Activated naive CD8-positive, alpha-beta T cell treated with anti-CD3 and anti-CD28 coated beads, Interleukin-2, amount 10 ng/mL, durations not matched to agents 7 days and 5 days (primary cell): ENCODE measurements at places on chromosomes 2 and 18. TPM values are rescaled to one million over a fixed set of nuclear protein-coding genes. Genes with fewer than 3 reads are reported as not detected.

DNA sequence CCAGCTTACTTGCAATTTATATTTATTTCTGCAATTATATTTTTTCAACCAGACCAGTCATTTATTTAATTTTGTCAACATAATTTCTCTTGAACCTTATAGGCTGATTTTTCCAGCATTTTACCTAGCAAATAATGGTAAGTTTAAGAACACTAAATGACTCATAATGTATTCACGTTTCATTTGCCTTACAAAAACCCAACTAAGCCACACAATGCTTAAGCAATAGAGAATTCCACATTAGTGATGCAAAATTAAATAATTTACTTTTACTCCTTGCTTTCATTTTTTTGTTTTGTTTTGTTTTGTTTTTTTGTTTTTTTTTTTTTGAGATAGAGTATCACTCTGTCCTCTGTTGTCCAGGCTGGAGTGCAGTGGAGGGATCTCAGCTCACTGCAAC lies 110.4 kb upstream of the VRK2 start:
- H3K36me3 ChIP-seq, result peaks cover 1% of the 10 kb centered on the region
- H3K4me1 ChIP-seq, result no peaks in the 10 kb centered on the region
- no peak overlapping the region for H3K4me3 ChIP-seq
- H3K27me3 ChIP-seq, result no peaks in the 10 kb centered on the region

GRCh38 chr18:10497206-10497749 lies 28.5 kb upstream of the NAPG start:
- DNase-seq, result no peak
- H3K4me1 ChIP-seq, result peaks cover 9% of the 10 kb centered on the region
- peaks cover 16% of the 10 kb centered on the region for H3K27me3 ChIP-seq
- no peak overlapping the region for H3K4me3 ChIP-seq
- H3K27ac ChIP-seq, result no peak overlapping the region

- no peaks in the 10 kb centered on the region for H3K36me3 ChIP-seq
- no peak for DNase-seq
- H3K27ac ChIP-seq, result no peak overlapping the region
- no peaks in the 10 kb centered on the region for H3K4me1 ChIP-seq
Observed at GRCh38 chr2:144770616-144771230, 250.8 kb upstream of the ZEB2 start.

- no peak overlapping the region for H3K27ac ChIP-seq
- DNase-seq, result no peak
- no peaks in the 10 kb centered on the region for H3K36me3 ChIP-seq
- H3K27me3 ChIP-seq, result peaks cover 19% of the 10 kb centered on the region
- H3K4me1 ChIP-seq, result no peaks in the 10 kb centered on the region
- no peak overlapping the region for H3K4me3 ChIP-seq
Observed at GRCh38 chr2:238706163-238706562, 141.7 kb upstream of the TWIST2 start.

DNA sequence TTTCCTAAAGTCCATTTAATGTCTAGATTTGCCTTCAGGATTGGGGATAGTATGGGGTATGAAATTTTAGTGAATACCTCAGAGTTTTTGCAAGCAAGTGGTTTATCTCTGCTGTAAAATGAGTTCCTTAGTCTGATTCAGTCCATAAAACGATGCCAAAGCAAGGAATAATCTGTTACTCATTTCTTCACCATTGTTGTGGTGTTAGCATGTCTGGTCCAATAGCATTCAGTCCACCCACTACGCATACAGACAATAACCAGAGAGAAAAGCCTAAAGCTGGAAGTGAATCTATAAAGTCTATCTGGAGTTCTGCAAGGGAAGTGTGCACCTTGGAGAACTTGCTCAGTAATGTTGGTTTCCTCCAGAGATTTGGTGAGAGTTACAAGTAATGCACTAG lies 12.9 kb upstream of the DPP4 start:
- no peak for DNase-seq
- H3K27me3 ChIP-seq, result peaks cover 2% of the 10 kb centered on the region
- H3K27ac ChIP-seq, result no peak overlapping the region

The CPSF3 gene
- total RNA-seq, result 48.0 TPM

The CCDC178 gene
- total RNA-seq, result not detected

The PCARE gene
- total RNA-seq, result not detected
